ENCODE measurements at places on chromosomes 12 and 14.

DNA sequence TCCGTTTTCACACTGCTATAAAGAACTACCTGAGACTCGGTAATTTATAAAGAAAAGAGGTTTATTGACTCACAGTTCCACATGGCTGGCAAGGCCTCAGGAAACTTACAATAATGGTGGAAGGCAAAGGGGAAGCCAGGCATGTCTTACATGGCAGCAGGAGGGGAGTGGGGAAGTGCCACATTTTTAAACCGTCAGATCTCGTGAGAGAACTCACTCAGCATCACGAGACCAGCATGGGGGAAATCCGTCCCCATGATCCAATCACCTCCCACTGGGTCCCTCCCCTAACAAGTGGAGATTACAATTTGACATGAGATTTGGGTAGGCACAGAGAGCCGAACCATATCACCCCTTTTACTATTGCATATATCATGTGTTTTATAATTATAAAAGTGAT lies 2.0 kb upstream of the PIGH start:
- no peak for DNase-seq

DNA sequence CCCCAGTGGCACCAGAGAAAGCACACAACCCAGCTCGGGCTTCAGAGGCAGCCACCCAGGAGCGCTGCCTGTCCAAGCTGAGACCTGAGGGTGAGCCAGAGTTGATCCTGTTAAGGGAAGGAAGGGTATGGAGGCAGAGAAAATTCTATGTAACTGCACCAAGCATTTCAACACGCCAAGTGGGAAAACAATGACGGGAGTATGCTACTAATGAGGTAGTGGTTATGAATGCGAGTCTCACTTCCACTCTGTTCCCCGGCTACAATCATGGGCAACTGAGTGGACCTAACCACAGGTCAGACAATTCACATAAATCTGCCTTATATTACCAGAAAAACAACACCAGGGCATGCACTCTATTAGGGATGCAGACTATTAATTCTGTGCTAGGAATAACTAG lies 9.9 kb downstream of the ATG14 start:
- DNase-seq, result no peak

DNA sequence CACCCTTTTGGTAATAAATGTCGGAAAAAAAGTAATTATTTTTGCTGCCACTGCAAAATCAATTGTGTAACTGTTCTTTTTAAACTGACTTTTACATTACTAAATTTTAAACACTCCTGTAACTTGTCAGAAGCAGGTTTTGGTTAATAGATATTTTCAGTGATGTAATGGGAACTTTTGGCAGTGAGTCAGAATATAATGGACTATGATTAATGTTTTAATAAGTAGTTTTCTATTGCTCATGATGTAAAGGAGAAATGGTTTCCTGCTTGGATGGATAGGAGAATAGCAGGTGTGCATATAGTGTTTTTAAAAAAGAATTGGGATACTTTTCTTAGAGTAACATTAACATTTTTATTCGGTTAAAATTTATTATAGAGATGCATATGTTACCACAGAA lies 58.8 kb downstream of the TRMT5 start:
- DNase-seq, result peak; percentile 55

- no peak for DNase-seq
These were observed 215.2 kb downstream of the ANO6 start for GRCh38 chr12:45431126-45431525.

DNA sequence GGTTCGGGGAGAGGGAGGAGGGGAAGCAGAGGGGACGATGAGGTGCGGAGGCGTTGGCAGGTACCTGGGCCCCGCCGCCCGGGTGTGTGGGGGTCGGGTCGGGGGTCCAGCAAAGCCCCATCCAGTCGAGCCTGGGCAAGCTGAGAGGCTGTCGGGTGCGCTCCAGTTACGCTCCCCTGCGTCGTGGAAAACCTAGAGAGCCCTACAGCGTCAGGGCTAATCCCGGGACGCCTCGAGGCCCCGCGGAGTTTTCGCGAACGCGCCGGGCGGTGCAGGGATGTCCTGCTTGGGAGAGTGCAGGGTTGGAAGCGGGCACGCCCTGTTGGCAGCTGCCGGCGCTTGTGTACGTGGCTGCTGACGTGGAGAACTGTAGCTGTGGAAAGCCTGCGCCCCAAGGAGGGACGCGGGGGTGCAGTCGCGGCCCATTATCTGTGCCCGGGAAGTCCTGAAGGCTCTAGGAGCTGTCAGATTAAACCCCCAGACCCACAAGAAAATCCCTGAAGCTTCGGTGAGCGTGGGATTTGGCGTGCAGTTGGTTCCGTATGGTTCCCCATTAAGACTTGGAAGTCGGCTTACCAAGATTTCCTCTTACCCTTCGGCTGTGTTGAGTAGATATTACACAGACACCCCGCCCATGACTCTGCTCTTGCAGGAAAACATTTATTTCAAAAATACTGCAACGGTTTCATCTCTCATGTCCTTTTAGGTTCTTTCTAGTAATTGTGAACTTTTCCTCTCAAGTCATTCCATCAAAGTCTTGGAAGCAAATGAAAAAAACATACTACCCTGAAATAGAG lies 11.3 kb upstream of the SLC38A2 start:
- DNase-seq, result peak; percentile 93

- no peak for DNase-seq
These were observed 76.6 kb downstream of the RASSF9 start for GRCh38 chr12:85759623-85760022.

DNA sequence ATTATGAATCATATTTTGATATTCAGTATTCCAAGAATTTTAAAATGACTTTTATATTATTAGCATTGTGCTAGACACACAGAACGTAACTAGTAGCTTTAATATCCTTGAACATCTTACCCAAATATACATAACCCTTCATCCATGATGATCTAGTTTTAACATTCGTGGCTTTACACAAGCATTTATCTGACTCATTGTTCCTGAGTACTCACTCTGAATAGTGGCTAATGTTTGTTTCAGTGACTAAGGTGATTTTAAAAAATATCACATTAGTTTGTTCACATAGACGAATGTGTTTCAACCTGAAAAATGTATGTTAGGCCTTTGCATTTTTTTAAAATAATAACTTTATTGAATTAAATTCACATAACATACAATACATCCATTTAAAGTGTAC lies 80.0 kb upstream of the PTPRQ start:
- DNase-seq, result peak; percentile 21

GRCh38 chr12:114218136-114218535 lies 187.8 kb downstream of the TBX5 start:
- DNase-seq, result no peak

GRCh38 chr12:51900323-51900889 lies 6.9 kb upstream of the ACVRL1 start:
- no peak for DNase-seq

DNA sequence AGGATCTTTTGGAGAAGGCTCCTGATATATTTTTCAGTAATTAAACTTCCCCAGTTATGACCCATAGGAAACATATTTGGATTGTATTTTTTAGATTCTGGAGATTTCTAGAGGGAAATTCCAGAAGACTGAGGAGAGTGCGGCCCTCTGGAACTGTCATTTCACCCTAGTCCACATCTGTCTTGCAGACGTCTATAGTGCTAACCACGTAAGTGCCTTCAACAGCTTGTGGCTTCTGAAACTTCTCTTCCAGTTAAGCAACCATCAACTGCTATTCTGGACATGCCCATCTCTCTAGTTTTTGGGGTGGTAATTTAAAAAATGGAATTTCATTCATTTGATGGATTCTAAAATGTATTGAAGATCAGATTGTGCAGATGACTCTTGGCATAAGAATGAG lies 1098.8 kb downstream of the TMEM121 start:
- DNase-seq, result no peak

DNA sequence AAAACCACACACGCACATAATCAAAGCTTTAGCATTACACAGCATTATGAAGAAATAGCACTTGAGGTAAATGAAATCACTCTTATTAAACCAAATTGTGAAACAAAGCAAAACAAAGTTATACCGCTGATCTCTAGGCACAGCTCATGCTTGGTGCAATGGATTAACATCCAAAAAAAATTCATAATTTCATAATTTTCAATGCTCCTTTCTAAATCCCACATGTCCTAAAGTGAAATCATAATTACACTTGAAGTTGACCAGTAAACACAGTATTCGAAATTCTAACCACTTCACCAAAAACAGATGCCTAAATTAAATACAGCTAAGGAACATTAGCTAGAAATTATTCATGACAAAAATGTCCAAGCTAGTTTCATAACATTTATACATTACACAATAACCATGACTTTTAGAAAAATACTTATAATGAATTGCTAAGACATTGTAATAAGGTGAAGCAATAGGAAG lies 1.5 kb downstream of the MLH3 start:
- DNase-seq, result no peak

Measured in fibroblast of skin of right biceps (primary cell).